ENCODE measurements at places on chromosomes 6 and 20.

DNA sequence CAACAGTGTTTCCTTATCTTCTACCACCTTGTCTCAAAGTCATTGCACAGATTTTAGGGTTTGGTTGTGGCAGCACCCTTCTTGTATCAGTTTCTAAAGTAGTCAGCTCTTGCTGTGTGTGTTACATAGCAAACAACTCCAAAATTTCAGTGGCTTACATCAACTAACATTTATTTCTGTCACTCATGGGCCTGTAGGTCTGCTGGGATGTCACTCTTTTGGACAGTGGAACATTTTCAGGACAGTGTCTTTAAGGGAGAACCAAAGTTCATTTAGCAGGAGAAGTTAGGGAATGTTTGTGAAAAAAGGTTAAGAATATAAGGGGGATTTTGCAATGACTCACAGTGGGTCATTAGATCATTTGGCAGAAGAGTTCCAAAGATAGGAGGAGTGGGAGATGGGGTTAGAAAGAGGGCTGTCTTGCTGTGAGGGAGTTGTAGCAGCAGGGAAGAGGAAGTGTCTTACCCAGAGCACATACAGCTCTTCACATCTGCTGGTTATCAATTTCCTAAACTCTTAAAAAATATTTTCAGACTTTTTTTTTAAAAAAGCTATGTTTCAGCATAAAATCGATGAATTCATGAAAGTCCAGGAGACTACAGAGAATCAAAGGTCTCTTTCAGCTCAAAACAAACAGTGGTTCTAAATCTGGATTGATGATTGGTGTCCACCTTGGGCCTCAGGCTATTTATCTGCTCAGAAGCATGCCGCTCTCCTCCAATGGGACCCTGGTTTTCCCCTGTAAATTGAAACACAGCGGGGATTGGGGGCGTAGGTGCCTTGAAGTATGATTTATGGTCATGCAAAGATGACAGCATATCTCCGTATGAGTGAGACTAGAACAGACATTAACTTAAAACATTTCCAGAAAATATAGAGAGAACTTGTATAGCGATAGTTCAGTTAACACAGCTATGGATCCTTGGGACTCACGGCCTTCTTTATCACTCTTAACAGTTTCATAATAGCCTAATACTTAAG is 117.3 kb downstream of the B3GAT2 start:
- DNase-seq = no peak

DNA sequence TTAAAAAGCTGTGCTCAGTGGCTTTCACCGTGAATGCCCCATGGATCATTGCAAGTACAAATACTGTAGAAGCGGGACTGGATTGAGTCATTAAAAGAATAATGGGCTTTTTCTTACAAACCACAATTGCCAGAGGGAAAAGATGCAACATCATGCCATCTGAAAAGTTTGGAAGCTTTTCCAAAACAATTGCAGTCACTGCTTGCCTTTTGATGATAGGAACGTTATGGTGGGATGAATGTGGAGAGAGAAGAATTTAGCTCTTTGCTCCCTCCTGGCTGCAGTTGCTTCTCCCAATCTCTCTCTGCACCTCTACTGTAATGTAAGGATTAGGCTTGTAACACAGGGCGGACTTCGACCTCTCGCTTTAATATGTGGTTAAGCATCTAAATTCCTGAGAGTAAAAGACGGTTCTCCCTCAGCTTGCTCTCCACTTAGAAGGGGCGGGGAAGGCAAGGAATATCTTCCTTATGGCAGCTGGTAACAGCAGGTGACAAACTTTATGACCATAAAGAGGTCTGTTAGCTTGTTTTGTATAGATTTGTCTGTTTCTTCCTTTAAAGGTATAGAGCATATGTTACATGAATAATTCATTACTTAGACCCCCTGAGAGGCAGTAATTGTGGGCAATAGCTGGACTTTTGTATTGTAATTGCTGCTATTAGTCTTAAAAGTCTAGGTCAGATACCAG is 376.1 kb downstream of the UTRN start:
- no peak for DNase-seq

DNA sequence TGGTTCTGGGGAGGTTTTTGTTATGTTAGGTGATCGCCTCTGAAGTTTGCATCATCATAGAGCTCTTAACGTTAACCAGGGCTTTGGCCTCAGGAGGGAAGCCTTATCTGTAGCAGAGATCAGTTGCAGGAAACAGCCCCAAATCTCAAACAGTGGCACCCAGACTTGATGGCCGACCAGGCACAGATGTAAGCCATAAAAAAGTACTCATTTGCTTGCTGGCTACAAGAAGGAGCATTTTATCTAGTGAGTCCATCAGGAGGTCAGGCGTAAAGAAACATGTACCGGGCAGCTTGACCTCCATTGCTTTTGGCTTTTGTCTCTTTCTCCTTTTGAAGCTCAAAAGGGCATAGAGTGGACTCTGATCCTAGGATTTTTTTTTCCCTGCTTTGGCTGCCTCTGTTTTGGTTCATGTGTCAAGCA is 122.3 kb downstream of the CCDC170 start:
- DNase-seq = no peak

DNA sequence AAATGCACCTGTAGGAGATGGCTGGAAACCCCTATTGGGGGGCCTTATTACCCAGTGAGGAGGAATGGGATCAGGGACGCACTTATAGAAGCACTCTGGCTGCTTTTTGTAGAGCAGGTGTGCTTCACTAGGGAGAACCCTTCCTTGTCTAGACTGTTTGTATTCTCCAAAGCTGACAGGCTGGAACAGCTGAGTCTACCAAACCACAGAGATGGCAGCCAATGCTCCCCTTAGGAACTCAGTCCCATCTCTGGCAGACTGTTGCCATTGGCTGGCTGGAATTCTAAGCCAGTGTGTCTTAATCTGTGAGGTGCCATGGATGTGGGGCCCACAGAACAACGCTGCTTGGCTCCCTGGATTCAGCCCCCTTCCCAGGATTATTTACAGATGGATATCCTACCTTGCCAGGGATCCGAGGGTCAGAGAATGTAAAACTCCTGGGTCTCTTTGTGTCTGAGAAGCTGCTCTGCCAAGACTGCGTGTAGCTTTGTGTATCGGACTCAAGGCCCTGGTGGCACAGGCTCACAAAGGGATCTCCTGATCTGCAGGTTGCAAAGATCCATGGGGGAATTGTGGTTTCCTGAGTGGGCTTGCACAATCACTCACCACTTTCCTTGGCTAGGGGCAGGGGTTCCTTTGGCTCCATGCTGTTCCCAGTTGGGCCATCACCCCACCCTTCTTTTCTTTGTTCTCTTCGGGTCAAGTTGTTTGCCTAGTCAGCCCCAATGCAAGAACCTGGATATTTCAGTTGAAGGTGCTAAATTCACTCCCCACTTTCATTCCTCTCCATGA is 26.1 kb downstream of the C6orf52 start:
- no peak for DNase-seq

GRCh38 chr6:45722876-45723275 is 292.8 kb downstream of the CLIC5 start:
- no peak for DNase-seq

DNA sequence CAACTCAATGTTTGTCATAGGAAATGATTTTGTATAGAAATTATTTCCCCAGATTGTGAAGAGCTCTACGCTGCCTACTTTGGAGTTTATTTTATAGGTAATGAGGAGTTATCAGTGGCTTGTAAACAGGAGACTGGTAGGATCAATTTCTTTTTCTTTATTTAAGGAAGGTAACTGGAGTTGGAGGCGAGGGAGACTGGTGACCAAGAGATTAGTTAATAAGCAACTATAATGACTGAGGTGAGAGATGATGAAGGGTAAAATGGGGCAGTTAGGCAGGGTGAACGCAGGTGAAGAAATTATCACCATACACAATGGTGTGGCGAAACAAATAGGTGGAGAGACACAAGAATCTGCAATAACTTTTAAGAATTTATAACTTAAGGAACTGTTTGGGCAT is 100.2 kb downstream of the PRKN start:
- DNase-seq = no peak

DNA sequence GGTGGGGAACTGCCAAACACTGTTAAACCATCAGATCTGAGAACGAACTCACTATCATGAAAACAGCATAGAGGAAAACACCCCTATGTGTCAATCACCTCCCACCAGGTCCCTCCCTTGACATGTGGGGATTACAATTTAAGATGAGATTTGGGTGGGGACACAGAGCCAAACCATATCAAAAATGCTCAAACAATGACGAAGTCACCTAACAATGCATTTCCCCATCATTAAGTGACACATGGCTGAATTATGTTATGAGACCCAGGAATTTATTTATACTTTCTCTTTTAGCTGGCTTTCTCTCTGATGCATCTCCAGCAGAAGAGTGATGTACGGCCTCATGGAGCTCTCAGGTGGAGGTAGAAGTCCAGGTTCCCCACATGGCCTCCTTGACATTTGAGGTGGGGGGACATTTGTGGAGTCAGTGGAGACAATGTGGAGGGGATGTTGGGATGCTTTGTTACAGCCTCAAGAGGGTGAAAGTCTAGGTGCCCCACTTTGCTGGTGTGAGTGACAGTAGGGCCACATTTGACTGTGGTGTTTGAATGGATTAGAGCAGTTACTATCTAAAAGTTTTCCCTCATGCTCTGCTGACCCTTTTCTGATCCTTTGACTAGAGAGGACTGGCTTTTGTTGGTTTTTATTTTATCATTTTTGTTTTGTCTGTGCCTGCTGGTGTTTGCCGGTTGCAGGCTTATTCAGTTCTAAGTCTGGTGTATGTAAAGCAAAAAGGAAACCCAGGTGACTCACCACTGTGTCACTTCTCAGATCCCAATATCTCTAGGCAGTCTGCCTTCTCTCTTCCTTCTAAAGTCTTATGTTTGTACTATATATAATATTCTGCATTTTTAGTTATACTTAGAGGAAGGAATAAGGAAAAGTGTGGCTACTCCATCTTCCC is 18.5 kb upstream of the DCBLD1 start:
- DNase-seq = no peak

DNA sequence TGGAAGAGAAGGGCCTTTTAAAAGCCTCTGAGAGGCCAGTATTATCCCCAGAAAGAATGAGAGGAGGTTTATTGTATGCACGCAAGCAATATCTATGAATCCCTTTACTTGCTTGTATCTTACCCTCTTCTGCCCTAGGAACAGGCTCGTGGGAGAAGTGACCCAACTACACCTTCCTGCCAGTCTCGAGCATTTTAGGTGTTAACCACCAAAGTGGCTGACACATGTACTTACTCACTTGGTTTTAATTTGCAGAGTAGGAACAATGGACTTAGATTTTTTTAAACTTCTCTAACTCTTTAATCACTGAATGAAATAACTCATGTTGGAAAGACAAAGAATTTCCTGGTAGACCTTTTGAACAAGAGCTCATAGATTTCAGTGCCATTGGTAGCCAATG is 296.9 kb downstream of the PLCB1 start:
- DNase-seq = no peak

- DNase-seq = no peak
These were observed 2.3 kb upstream of the ADGRF1 start for GRCh38 chr6:47044397-47044796.

- DNase-seq = no peak
These were observed 96.6 kb upstream of the INSM1 start for GRCh38 chr20:20271271-20271670.

- DNase-seq = no peak
These were observed 6.4 kb upstream of the TXNDC5 start for GRCh38 chr6:7916959-7917358.

- DNase-seq = no peak
These were observed 3.8 kb downstream of the COL21A1 start for GRCh38 chr6:56243518-56244070.

GRCh38 chr6:12060780-12061609 is 48.9 kb downstream of the HIVEP1 start:
- DNase-seq = peak; percentile 74

- no peak for DNase-seq
These were observed 29.9 kb downstream of the STK38 start for GRCh38 chr6:36517408-36517807.

GRCh38 chr20:32443386-32443974 is 85.3 kb downstream of the ASXL1 start:
- peak; percentile 30 for DNase-seq

GRCh38 chr6:147577488-147577887 is 69.0 kb downstream of the SAMD5 start:
- DNase-seq = no peak

GRCh38 chr20:21826976-21827375 is 121.5 kb downstream of the PAX1 start:
- DNase-seq = no peak

DNA sequence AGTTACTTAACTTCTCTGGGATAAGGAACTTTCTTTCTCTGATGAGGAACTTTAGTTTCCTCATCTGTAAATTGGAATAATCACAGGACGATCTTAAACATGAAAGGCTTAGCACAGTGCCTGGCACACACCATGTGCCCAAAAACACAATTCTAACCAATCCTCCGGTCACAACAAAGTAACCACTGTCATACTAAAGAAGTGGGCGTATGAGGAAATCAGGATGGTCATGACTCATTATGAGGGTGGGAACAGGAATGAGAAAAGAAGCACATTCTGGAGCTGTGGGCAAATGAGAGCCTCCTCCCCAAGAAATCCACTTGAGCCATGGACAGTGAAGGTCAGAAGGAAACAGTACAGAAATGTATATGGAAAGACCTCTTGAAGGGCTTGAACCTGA is 82.9 kb downstream of the LRFN2 start:
- no peak for DNase-seq

GRCh38 chr20:10584371-10584770 is 89.4 kb downstream of the JAG1 start:
- no peak for DNase-seq

GRCh38 chr6:109483735-109484057 is 677 bp upstream of the ZBTB24 start:
- DNase-seq = no peak

DNA sequence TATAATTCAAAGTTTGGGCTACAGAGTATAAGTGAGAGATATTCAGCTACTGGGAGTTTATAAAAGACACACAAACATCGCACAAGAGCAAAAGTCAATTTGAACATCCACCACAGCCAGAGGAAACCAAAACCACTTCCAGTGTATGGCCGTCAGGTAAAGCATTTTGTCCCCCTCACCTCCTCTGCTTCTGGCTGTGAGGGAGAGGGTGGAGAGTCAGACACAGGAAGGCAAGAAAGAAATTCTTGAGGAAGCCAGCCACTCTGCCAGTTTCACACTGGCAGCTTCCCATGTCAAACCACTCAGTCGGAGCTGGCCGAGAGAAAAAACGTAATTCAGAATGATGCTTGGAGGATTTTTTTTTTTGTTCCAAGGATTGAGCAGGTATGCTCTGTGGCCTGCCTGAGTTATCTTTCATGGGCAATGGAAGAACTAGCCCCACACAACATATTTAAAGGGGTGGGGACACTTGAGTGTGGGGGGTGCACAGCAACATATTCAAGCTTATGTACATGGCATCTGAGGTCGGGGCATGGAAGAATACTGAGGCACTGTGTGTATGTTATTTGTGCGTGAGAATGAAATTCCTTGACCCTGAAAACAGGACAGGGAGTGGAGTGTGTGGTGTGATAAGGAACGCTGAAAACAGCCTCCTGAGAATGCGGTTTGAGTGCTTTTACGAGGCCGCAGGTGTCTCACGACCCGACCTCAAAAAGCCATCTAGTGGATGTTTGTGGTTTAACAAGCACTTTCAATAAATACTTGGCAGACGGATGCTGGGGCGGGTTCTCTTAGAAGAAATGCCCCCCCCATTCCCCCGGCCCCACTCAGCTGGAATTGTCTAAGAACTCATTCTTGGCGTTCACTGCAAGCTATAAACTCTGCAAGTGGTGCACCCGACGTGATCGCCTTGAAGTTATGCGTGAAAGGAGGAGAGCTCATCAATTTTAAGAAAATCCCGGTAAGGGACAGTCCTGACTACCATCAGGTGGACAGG is 27.5 kb upstream of the ZBTB22 start:
- peak; percentile 77 for DNase-seq

GRCh38 chr20:40512994-40513393 is 176.0 kb downstream of the MAFB start:
- no peak for DNase-seq

- DNase-seq = peak; percentile 89
These were observed at the start of gene SCAF8 for GRCh38 chr6:154733183-154733625. TSS of gene SCAF8 (plus strand) at chr6:154733416. CDS start at chr6:154733901, 485 bp downstream.
